ENCODE measurements at places on chromosomes 16 and 17.

DNA sequence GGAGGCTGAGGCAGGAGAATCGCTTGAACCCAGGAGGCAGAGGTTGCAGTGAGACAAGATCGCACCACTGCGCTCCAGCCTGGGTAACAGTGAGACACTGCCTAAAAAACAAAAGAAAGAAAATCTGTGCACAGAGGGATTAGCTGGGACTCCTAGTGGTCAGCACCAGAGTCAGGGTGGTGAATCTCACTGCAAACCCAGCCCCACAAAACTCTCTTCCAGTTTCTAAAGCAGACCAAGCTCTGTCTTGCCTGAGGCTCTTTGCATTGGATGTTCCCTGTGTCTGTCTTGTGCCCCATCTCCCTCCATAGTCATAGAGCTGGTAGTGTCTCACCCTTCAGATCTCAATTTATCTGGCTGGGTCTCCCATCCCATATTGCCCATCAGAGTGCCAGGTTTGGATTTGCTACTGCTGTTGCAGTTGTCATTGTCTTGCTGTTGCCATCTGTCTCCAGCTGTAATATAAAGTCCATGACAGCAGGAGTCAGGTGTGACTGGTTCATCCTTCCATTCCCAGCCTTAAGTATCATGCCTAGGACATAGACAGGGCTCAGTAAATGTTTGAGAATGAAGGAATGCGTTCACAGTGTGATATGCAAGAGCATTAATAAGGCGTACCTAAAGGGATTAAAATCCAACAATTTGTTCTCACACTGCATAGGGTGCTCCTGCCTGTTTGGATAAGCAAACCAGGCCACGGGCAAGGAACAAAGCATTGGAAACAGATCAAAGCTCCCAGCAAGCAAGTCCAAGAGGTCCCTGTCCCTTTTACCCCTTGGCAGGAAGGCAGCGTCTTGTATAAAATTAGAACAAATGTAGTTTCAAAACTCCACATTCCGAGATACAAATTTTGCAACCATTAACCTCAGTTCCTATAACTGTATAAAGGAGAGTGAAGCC, 614.6 kb upstream of the CDH5 start:
- DNase-seq, result no peak

DNA sequence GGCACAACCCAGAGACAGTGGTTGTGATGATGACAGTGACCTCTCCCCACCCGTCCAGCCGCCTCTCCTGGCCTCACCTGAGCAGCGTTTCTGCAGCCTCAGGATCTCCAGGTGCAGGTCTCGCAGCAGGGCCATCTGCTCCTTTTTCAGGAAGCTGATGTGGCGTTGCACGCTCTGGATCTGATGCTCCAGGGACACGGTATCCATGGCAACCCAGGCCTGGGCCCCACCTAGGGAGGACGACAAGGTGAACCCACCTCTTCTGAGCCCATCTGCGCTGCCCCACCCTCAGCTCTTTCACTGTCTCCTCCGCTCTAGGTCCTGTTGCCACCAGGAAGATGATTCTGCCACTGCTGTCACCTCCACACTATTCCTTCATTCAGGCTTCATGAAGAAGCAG, 14.5 kb downstream of the CCDC92B start:
- DNase-seq, result no peak

GRCh38 chr16:26031286-26031685, 339.5 kb downstream of the HS3ST4 start:
- no peak for DNase-seq

GRCh38 chr17:68591583-68591982, 9.6 kb downstream of the FAM20A start:
- DNase-seq, result no peak
